ENCODE measurements at places on chromosomes 12 and 14. TPM values are rescaled to one million over a fixed set of nuclear protein-coding genes. Genes with fewer than 3 reads are reported as not detected.

Gene ABCD2
- total RNA-seq: 1.4 TPM

Gene NINJ2
- total RNA-seq: 2.8 TPM

Gene TOGARAM1
- total RNA-seq: 25.6 TPM

Gene GPR135
- 3.0 TPM for total RNA-seq

Gene CPM
- 144 TPM for total RNA-seq

Gene MYH6
- total RNA-seq: 0.03 TPM

Gene RDH5
- total RNA-seq: 11.1 TPM

Gene METTL25
- total RNA-seq: 19.3 TPM

Gene LMNTD1
- total RNA-seq: not detected

Gene RHEBL1
- total RNA-seq: 0.69 TPM

Gene ARL1
- total RNA-seq: 100 TPM

Gene KRT74
- total RNA-seq: not detected

Gene CCDC60
- total RNA-seq: not detected

Gene RNU4-1
- 3,016 TPM for total RNA-seq

Gene ALG10B
- total RNA-seq: 9.3 TPM

Gene CCDC198
- 166 TPM for total RNA-seq

Gene CGRRF1
- total RNA-seq: 19.6 TPM

Gene C12orf50
- 0.13 TPM for total RNA-seq

Gene USP15
- 62.8 TPM for total RNA-seq

Gene TCL1B
- not detected for total RNA-seq

Gene FMNL3
- 25.6 TPM for total RNA-seq

Gene TAS2R46
- 1.6 TPM for total RNA-seq

Gene CISTR
- not detected for total RNA-seq

Gene APOLD1
- 18.9 TPM for total RNA-seq

Gene SDR9C7
- not detected for total RNA-seq

Gene OTOGL
- 0.47 TPM for total RNA-seq

Gene OR4K1
- not detected for total RNA-seq

Gene HAL
- 0.88 TPM for total RNA-seq

Gene SLC17A8
- 0.16 TPM for total RNA-seq

Gene PTMS
- total RNA-seq: 269 TPM

Gene KRT73
- not detected for total RNA-seq

Gene TMEM132C
- total RNA-seq: 0.28 TPM

Gene DHRS2
- total RNA-seq: 0.31 TPM

Gene ART4
- 3.0 TPM for total RNA-seq

Measured in kidney (tissue), 22 donors.